ENCODE measurements at places on chromosomes 13 and 19.

DNA sequence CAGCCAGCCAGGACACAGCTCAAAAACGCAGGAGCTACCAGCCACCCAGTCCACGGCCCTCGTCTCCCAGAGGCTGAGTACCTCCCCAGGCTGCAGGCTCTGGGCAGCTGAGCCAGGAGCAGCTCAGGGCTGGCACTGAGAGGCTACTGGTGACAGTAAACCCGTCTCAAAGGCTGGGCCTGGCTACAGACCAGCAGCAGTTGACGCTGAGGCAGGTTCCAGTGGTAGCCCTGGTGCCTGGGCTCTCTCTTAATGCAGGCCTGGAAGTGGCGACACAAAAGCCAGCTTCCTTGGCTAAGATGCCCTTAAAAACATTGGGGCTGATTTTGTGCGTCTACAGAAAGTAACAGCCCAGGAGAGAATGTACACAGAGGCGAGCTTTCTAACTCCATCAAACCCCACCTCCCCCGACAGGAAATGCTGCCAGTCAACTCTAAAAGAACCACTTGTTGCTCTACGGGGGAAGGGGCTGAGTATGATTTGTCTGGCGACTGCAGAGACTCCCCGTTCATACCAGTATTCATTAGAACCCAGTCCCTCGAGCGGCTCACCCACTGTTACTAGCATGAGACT lies 126.3 kb downstream of the STK24 start:
- peak; percentile 12 for DNase-seq

DNA sequence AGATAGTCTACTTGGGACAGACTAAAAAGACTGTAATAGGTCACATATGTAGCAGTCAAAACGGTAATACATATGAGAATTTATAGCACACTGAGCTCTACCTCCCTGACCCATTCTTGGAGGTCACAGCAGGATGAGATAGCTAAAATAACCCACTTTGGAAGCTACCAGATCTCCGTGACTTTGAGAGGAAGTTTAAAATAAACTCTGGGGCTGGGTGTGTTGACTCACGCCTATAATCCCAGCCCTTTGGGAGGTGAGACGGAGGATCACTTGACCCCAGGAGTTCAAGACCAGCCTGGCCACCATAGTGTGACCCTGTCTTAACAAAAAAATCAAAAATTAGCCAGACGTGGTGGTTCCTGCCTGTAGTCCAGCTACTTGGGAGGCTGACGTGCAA lies 45.3 kb downstream of the DHRS12 start:
- DNase-seq = no peak

DNA sequence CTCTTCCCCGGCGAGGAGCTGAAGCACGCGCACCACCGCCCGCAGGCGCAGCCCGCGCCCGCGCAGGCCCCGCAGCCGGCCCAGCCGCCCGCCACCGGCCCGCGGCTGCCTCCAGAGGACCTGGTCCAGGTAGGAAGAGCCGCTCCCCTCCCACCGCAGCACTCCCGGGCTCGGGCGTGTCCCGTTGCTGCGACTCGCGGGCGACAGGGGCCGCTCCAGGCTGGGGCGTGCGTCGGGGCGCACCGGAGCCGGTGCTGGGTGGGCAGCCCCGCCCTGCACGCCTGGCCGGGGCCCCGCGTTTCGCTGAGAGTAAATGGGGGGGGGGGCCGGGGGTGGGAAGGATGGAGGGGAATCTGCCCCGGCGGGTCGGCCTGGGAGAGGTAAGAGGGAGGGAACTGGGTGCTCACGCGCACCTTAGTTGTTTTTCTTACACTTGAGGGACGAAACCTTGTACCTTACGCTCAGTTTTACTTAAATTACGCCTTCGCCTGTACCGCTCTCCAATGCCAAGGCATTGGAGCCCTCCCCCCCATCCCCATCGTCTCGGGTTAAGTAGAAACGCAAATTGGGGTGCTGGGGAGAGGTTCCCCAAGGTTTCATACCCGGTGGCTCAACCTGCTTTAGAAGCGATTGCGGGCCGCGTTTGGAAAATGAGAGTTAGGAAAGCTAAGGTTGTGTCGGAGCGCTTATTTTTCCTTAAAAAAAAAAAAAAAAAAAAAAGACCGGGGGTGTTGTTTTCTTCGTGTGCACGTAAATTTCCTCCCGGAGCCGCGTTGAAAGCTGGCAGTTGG lies 850 bp downstream of the KLF5 start:
- DNase-seq = no peak

- no peak for DNase-seq
Measured at GRCh38 chr19:610801-611480, 21.3 kb downstream of the HCN2 start.

GRCh38 chr13:101308247-101309013 lies 107.9 kb downstream of the NALCN start:
- no peak for DNase-seq

GRCh38 chr13:75271846-75272245 lies 210.1 kb downstream of the TBC1D4 start:
- no peak for DNase-seq

DNA sequence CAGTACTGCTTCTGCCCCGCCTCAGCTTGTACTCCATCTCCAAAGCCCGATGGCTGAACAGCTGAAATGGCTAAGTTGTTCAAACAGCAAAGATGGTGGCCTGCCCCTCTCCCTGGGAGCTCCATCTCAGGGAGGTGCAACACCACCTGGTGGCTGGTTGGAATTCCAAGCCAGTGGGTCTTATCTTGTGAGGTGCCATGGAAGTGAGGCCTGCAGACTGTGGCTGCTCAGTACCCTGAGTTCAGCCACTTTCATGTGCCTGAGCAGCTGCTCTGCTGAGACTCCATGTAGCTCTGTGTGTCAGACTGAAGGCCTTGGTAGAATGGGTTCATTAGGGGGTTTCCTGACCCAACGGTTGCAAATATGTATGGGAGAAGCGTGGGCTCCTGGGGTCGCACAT lies 67.3 kb upstream of the SPRY2 start:
- DNase-seq = no peak

- no peak for DNase-seq
Measured at GRCh38 chr13:52945348-52945747, 83.3 kb upstream of the OLFM4 start.

DNA sequence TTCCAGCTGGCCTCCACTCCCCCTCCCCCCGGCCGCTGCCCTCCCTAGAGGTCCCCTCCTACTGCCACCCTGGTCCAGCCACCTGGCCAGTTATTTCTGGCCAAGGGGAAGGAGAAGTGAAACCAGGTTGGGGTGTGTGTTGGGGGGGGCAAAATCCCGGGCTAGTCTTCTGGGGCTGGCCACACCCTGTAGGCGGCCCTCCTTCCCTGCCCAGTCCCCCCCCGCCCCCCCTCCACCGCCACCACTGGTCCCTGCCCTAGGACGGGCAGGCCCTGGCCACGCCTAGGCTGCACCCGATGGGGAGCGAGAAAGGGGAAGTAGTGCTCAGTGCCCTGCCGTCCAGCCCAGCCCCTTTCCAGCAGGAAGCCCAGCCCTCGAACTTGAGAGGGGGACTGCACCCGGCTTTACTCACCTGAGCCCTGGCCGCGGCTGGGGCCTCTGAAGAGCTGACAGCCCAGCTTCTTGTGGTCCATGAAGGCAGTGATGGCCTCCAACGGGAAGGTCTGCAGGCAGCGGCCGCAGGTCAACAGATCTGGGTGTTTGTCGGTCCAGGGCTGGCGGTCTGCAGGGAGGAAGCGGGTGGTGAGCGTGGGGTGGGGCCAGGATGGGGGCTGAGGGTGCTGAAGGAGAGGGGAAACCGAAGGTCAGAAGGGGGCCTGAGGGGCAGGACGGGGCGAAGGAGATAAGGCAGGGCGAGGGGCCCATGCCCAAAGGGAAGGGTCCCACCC lies 813 bp downstream of the ZNF296 start:
- DNase-seq = peak; percentile 50

All from C1 segment of cervical spinal cord (tissue), 14 donors.